SW 1271 (cell line): ENCODE measurements at places on chromosomes 5 and 9.
A peak's percentile ranks its signal among the peaks of the same experiment; 100 is the strongest.

- DNase-seq, result no peak
Measured at GRCh38 chr5:31939151-31939550, 235.0 kb downstream of the GOLPH3 start.

GRCh38 chr9:27818348-27818747 lies 245.1 kb upstream of the C9orf72 start:
- no peak for DNase-seq

DNA sequence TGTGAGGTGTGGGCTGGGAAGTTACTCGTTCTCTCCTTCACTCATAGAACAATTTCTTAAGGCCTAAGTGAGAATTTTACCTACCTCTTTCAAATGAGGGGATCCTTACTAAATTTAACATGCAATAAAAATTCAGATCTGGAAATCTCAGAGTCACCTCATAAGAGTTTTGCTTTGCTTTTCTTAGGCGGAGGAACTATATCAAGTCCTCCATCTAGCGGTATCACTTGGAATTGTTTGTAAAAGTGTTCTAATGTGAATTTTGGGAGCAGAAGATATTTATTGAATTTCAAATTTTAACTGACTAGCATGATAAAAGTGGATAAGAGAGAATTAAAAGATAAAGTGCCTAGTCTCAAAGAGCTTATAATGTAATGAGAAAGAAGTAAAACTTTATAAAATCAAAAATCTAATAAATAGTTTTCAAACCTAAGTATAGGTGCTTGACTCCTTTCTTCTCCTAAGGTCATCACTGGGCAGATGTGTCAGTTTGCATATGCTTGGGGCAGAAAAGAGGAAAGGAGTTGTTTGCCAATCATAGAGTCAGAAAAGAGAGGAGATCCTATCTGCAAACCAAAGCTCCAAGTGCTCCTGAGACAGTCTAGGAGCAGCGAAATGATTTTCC lies 145.7 kb upstream of the DAB2 start:
- peak; percentile 52 for DNase-seq

GRCh38 chr9:129068990-129069861 lies 11.7 kb upstream of the DOLPP1 start:
- no peak for DNase-seq

DNA sequence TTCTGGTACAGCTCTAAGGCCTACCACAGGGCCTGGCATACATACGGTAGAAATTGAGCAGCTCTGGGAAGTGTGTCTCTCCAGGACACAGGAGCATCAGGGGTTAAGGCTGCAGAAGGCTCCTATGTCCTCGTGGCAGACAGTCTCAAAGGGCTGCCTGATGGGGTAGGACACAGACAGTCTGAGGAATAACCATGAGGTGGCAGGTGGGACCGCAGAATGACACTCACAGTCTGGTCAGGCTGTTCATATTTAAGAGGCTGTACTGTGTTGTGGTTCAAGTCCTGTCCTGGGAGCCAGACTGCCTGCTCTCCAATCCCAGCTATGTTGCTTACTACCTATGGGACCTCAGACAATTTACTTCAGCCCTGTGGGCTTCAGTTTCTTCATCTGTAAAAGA lies 217.1 kb downstream of the TRIM32 start:
- DNase-seq, result no peak

GRCh38 chr5:163163858-163164257 lies 273.5 kb upstream of the CCNG1 start:
- DNase-seq, result no peak

DNA sequence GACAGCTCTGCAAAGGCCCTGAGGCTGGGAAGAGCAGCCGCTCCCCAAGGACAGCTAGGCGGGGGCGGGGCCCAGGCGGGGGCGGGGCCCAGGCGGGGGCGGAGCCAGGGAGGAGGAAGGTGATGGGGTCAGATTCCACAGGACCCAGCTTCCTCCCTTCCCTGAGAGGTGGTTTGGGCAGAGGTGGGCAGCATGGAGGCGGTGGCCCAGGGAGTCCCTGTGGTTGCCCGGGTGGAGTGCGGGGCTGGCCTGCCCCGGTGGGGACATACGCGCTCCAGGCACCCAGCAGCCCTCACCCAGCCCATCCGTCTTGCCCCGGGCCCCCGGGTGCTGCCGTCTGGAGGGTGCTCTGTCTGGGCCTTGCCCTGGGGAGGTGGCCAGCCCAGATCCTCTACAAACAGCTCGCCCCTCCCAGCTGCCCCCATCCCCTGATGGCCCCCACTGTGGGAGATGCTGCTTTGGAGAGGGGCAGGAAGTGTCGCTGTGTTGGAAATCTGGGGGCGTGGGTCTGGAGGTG lies 11.0 kb upstream of the RNU6ATAC start:
- DNase-seq, result no peak

- DNase-seq, result no peak
Measured at GRCh38 chr9:93256878-93257807, 73.2 kb downstream of the WNK2 start.

DNA sequence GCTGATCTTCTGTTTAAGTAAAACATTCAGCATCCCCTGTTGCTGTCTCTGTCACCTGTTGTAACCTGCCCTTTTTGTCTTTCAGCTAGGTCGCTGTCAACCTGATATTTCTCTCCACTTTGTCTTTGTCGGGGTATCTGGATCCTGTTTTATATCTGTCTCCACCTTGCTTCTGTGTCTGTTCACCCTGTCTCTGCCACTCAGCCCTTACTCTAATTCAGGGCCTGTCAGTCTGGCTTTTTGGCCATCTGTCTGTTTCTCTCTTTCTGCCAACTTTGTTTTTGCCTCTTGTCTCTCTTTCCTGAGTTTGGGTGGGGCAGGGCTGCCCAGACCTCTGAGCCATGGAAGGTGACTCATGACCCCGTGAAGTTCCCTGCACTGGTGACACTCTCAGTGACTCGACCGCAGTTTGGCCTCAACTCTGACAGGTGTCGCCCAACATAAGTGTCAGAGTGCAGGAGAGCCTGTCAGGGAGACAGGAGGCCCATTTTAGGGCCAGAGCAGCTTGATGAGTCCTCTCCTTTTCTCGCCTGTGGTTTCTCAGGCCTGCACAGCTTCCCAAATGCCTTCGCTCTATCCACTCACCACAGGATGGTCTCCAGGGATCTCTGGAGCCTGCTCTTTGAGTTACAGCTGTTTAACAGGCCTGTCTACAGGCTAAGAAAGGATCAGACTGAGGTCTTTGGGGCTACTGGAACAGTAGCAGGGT lies 868 bp downstream of the ZBTB43 start:
- DNase-seq, result peak; percentile 70

- no peak for DNase-seq
Measured at GRCh38 chr5:1724822-1725602, 74.6 kb downstream of the MRPL36 start.

- peak; percentile 27 for DNase-seq
Measured at GRCh38 chr5:159133041-159133741, 33.5 kb upstream of the EBF1 start.

GRCh38 chr5:112183874-112184273 lies 235.2 kb downstream of the EPB41L4A start:
- no peak for DNase-seq

GRCh38 chr5:151596828-151597539 lies 5.9 kb upstream of the FAT2 start:
- no peak for DNase-seq

DNA sequence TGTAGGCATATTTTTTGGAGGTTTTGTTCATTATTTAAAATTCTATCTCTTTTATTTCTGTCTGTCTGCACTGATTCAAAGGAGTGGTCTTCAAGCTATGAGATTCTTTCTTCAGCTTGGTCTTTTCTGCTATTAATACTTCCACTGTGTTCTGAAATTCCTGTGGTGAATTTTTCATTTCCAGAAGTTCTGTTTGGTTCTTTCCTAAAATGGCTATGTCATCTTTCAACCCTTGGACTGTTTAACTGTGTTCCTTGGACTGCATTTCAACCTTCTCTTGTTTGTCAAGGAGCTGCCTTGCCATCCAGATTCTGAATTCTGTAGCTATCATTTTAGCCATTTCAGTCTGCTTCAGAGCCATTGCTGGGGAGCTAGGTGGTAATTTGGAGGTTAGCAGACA lies 76.3 kb downstream of the CERT1 start:
- no peak for DNase-seq

DNA sequence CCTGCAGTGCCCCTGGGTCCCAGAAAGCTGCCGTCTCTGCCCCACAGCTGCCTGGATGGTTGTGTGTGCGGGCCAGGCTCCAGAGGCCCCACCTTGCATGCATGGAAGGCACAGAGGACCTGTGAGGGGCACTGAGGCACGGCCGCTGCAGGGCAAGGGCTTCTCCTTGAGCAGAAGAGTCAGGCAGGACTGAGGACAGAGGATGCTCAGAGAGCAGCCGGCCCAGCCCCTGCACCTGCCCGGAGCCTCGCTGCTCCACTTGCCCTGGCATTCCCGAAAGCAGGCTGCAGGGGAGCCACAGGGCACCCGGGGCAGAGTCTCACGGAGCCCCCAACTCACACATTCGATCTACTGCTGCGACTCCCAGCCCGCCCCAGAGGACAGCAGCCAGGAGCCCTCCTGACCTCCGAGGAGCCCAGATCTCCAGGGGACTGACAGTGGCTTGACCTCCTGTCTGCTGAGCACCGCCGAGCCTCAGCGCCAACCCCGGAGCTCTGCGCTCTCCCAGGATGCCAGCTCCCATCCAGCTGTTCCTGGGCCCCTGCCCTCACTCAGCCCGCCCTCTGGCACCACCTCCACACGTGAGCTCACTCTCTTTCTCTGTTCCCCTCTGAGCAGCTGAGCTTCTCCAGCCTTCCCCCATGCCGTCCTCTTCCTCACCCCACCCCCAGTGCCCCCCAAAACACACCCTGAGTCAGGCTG lies 95.0 kb downstream of the KCNT1 start:
- DNase-seq, result no peak

GRCh38 chr9:34809504-34810186 lies 99.7 kb upstream of the CCL21 start:
- DNase-seq, result no peak

- DNase-seq, result no peak
Measured at GRCh38 chr5:2141254-2142000, 258.7 kb upstream of the IRX4 start.

GRCh38 chr5:173751266-173751600 lies 134.8 kb upstream of the BOD1 start:
- DNase-seq, result no peak

DNA sequence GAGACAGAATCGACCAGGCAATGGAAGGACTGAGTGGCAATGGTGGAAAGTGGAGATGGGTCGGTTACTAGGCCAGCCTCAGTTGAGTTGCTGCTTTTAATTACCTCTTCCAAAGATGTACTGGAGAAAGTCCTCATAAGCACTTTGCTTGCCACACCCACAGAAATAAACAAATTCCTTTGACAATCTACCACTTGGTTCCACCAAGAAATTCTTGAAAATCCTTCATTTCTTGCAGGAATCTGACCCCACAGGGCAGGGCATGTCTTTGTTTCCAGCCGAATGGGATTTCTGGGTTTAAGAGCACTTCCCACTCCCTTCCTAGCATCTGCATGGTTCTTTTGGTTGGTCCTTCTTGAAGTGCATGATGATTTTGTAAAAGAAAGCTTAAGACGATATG lies 54.5 kb downstream of the ADAMTS12 start:
- no peak for DNase-seq

GRCh38 chr9:87465816-87466215 lies 31.9 kb upstream of the DAPK1 start:
- no peak for DNase-seq

GRCh38 chr5:9283021-9283420 lies 262.9 kb downstream of the SEMA5A start:
- no peak for DNase-seq

DNA sequence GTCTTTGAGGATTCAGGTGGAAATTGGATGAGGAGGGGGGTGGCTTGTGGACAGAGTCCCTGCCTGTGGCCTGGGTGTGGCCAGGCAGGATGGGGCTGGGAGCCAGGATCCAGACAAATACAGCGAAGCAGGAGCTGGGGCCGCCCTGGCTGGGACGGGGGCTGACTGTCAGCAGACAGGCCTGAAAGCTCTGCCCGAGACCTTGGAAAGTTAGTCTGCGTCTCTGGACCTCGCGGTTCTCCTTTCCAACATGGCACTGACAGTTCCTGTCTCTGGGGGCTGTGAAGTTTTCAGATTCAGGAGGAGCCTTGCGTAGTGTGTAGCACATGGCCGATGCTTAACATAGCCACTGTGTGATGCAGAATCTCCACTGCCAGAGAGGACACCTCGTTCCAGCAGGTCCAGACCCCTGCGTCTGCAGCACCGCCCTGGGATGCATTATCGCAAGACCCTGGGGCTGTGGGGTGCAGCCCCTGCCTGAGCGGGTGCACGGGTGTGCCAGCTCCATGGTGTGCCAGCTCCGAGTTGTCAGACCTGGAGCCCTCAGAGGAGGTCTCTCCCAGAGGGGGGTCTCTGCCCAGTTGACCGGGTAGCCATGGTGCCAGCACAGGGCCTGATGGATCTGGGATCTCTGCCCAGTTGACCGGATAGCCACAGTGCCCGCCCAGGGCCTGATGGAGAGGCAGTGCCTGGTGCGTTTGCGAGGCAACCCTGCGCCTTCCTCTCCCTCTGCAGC lies 89.3 kb downstream of the COL5A1 start:
- DNase-seq, result no peak

DNA sequence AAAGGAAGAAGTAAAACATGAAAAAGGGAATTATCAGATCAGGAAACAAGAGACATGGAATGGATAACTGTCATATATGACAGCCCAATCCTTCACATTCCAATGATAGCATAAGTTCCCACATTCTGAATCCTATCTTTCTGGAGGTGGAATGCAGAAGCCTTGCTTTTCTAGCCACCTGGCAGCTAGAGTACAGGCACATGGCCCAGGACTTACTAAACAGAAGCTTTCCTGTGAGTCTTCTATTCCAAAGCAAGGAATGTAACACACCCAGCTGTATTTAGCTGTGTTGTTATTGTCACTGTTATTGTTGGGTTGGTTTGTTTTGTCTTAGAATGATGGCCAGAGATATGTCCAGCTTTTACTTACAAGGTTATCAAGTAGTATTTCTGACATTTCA lies 780.5 kb upstream of the ZNF608 start:
- no peak for DNase-seq

GRCh38 chr5:133947431-133947841 lies 21.0 kb downstream of the C5orf15 start:
- DNase-seq, result no peak

DNA sequence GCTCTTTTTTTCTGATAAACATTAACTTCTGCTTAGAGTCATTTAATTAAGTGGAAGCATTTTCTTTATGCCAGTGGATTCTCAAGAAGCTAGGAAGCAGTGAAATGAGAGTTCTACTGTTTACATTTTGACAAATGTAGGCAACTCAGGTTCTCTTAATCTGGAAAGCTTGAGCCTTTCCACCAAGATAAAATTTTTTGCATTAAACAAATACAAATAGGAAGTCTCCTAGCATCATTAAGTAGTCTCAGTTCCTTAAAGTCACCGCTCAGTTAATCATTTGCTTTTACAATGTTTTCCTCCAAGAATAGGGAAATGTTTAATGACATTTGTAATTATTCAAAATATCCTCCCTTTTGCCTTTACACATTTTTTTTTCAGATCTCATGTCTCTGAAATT lies 290.4 kb upstream of the PDE4D start:
- DNase-seq, result no peak

GRCh38 chr5:67731886-67732285 lies 483.7 kb upstream of the PIK3R1 start:
- DNase-seq, result no peak

GRCh38 chr5:1325191-1325741 lies 19.6 kb downstream of the CLPTM1L start:
- no peak for DNase-seq

- DNase-seq, result no peak
Measured at GRCh38 chr5:122408592-122409224, 96.7 kb downstream of the SNCAIP start.
